ENCODE measurements at places on chromosomes 16 and 17.

- DNase-seq, result peak; percentile 51
Observed at GRCh38 chr17:68048996-68049395, 13.5 kb downstream of the KPNA2 start.

DNA sequence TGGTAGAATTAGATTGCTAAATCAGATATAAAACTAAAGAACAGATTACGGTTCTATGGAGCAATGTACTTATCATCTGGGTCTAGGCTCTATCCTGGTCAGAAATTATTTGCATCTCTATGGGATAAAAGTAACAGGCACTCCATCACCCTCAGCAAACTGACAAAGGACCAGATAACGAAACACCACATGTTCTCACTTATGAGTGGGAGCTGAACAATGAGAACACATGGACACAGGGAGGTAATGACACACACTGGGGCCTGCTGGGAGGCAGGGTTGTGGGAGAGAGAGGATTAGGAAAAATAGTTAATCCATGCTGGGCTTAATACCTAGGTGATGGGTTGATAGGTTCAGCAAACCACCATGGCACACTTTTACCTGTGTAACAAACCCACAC lies 61.9 kb downstream of the MPHOSPH6 start:
- no peak for DNase-seq

- no peak for DNase-seq
Observed at GRCh38 chr16:24045641-24046040, 209.9 kb downstream of the PRKCB start.

GRCh38 chr16:84498859-84499620 lies 5.4 kb downstream of the MEAK7 start:
- DNase-seq, result no peak

DNA sequence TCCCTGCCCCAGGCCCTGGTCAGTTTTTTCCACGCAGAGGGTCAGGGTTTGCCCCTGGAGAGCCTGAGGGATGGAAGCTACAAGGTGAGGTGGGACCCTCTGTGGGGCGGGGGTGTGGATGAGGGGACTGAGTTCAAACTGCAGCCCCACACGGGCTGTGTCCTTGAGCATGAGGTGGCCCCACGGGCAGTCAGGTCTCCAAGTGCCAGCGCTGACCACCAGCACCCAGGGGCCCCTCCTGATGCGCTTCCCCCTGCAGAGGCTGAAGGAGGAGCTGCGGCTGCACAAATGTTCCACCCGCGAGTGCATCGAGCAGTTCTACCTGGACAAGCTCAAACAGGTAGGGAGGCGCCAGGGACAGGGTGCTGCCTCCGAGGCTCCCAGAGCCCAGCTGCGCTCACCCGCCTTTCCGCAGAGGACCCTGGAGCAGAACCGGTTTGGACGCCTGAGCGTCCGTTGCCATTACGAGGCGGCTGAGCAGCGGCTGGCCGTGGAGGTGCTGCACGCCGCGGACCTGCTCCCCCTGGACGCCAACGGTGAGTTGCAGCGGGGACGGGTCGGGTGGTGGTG lies 4.3 kb downstream of the TSR3 start:
- DNase-seq, result no peak

GRCh38 chr17:79930877-79931816 lies 91.9 kb upstream of the CBX4 start:
- peak; percentile 55 for DNase-seq

- DNase-seq, result peak; percentile 91
Observed at GRCh38 chr17:38598536-38598935, 7.2 kb downstream of the SRCIN1 start.

- no peak for DNase-seq
Observed at GRCh38 chr17:68640242-68640989, 39.2 kb upstream of the FAM20A start.

GRCh38 chr17:30950189-30950588 lies 20.6 kb upstream of the RNF135 start:
- DNase-seq, result no peak

GRCh38 chr17:39009581-39010001 lies 42.4 kb upstream of the FBXO47 start:
- DNase-seq, result no peak

DNA sequence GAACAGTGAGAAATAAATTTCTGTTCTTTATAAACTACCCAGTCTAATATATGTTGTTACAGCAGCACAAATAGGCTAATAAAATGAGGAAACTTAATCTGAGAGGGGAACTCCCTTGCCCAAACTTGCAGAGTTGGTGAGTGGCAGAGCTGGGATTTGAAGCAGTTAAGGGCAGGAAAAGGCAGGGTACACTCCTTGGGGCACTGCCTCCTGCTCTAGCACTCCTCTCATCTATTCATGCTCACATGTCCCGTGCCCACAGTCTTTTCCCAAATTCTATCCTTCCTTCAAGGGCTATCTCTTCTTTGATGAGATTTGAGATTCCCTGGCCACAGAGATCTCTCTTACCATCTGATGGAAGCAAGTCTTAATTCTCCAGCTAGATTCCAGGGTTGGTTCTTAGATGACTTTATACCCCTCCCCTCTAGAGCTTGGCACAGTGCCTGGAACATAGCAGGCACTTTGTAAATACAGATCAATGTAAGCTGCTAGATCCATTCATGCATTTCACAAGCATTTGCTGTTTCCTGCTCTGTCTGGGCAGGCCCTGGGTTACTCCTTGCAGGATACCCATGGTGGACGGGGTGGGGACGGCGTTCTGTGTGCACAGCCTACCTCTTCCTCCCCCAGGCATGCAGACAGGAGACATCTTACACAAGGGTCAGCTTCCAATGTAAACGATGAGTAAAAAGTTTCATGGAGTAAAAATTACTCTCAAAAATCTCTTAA lies 39.2 kb upstream of the ABCC12 start:
- no peak for DNase-seq

GRCh38 chr16:20867585-20867984 lies 32.6 kb downstream of the DCUN1D3 start:
- no peak for DNase-seq

DNA sequence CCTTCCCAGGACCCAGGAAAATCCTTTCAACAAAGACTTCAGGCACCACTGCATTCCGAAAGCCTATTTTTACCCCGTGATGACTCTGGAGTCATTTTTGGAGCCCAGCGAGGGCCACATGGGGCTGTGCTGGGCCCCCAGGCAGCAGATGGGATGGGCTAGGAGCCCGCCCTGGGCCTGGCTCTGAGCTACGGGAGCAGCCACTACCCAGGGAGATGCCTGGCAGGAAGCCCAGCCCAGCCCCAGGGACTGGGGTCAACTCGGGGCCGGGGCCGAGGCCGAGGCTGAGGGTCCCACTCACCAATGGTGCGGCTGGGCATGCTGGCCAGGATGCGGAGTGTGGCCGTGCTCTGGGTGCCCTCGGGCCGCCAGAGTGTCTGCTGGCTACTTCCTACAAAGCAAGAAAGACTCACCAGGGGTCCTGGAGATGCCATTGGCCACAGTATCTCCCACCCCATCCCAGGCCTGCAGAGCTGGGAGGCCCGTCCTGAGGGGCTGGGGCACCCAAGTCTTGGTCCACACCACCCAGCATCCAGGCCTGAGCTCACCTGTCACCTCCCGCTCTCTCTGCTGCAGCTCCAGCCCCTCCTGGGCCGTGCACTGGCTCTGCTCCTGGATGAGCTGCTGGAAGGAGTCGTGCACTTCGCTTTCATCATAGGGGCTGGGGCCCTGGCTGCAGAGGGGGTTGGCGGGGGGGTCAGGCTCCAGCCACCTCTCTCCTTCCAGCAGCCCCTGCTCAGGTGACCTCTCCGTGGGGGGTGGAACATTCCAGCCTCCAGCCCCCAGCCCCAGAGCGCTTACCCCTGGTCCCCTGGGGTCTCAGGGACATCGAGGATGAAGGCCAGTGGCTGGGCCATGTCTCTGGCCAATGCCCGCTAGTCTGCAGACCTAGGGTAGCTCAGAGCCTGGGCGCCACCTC lies 2.3 kb downstream of the TMC6 start:
- DNase-seq, result no peak

- no peak for DNase-seq
Observed at GRCh38 chr16:66204756-66205155, 161.7 kb upstream of the CDH5 start.

DNA sequence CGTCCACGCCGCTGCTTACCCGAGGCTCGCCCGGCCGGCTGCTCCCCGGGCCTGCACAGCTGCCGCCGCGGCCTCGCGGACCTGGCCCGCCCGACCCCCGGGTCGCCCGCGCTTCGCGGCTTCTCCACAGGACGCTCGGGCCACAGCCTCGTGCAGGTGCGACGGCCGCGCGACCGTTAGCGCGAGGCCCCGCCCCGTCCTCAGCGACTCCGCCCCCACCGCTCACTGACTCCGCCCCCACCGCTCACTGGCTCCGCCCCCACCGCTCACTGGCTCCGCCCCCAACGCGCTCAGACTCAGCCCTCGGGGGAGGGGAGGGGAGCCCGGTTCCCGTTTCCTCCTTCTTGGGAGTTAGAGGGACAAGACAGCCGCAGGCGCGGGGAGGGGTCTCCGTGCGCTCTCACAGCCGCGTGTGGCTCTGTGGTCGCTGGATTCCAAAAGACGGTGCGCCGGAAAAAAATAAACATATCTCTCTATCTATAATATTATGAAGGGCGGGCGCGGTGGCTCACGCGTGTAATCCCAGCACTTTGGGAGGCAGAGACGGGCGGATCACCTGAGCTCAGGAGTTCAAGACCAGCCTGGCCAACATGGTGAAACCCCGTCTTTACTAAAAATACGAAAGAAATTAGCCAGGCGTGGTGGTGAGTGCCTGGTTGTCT lies at the start of gene MEIOB:
TSS of gene MEIOB (minus strand) at position 191 of the 662 bp plus-strand sequence. CDS start 3,989 bp downstream, outside the sequence.
- no peak for DNase-seq

DNA sequence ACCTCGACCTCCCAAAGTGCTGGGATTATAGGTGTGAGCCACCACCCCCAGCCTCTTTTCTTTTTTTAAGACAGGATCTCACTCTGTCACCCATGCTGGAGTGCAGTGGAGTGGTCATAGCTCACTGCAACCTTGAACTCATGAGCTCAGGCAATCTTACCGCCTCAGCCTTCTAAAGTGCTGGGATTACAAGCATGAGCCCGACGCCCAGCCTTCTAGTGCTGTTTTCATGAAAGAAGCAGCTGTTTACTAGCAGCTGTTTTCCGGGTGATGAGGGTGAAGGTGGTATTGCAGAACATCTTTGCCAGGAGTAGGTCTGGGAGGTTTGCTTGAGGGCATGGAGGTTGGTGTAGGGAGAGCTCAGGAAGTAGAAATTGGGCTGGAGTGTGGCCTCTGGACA lies 2.0 kb downstream of the ADCY7 start:
- DNase-seq, result no peak

- no peak for DNase-seq
Observed at GRCh38 chr17:62611728-62612127, 15.7 kb upstream of the MRC2 start.

- peak; percentile 25 for DNase-seq
Observed at GRCh38 chr16:29925105-29925756, 795 bp downstream of the KCTD13 start.

DNA sequence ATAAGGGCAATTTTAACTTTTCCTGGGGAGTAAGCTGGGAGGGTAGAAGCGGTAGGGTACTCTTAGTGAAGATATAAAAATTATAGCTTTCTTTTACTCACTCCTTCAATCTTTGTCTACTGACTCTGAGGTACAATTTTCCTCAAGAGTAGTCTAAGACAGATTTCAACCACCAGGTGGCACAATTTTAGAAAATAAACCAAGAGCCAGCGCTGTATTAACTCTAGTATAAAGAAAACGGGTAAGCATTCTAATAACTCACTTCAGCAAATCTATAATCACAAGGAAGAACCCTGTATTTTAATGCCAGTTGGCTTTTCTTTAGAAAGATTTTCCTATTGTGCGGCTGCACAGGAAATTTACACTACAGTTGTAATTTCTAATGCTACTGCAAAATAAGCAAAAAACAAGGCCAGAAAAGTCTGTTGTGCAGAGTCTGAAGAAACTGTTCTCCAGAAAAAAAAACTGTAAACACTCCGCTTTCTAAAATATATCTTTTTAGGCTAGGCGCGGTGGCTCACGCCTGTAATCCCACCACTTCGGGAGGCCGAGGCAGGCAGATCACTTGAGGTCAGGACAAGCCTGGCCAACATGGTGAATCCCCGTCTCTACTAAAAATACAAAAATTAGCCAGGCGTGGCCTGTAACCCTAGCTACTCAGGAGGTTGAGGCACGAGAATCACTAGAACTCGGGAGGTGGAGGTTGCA lies 1.9 kb downstream of the CMC2 start:
- DNase-seq, result peak; percentile 69

DNA sequence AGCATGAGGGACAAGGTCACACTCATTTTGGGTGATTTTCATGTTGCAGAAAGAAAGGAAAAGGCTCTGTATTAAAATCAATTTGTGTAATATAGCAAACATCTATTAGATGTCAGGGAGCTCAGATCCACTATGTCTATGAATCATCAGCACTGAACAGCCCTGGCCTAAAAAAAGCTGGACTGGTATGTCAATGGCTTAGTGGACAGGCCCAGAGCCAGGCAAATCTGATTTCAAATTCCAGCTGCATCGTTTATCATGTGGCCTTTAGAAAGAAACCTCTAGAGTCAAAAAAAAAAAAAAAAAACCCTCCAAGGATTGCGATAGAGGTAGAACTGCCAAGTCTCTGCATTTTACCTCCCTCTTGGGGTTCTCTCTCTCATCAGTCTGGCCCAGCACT lies 5.4 kb downstream of the GAS7 start:
- DNase-seq, result no peak

GRCh38 chr16:81429045-81429521 lies 15.5 kb upstream of the CMIP start:
- DNase-seq, result no peak

DNA sequence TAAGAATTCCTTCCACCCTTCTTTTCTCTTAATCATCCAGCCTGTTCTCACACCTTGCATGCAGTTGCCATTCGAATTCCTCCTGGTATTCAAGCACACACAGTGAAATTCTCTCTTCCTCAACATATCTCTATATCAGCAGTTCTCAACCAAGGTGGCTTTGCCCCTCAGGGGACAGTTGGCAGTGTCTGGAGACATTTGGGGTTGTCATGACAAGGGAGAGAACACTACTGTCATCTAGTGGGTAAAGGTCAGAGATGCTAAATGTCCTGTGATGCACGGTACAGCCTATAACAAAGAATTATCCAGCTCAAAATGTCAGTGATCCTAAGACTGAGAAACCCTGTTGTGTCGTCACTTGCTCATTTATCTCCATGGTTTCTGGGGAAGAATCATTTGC lies 94.8 kb upstream of the CPHXL start:
- DNase-seq, result peak; percentile 8

GRCh38 chr17:57966246-57966645 lies 11.0 kb upstream of the CUEDC1 start:
- no peak for DNase-seq

DNA sequence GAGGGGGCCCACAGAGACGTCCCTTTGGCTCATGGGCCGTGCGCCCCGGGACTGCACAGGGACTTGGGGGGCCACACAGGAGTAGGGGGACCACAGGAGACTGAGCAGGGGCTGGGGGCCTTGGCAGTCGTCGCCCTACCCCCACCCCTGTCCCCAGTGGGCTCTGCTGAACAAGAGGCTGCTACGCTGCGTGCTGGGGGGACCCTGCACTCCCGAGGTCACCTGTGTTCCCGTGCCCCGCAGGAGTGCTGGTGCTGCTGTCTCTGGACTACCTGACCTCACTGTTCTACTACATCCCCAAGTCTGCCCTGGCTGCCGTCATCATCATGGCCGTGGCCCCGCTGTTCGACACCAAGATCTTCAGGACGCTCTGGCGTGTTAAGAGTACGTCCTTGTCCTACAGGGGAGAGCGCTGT lies 14.4 kb upstream of the RNF213 start:
- no peak for DNase-seq

Measured in SW480 (cell line).